A673 (cell line): ENCODE measurements at places on chromosomes 16 and 17.

GRCh38 chr17:13600475-13601321 lies 1.0 kb downstream of the HS3ST3A1 start:
- DNase-seq: no peak

DNA sequence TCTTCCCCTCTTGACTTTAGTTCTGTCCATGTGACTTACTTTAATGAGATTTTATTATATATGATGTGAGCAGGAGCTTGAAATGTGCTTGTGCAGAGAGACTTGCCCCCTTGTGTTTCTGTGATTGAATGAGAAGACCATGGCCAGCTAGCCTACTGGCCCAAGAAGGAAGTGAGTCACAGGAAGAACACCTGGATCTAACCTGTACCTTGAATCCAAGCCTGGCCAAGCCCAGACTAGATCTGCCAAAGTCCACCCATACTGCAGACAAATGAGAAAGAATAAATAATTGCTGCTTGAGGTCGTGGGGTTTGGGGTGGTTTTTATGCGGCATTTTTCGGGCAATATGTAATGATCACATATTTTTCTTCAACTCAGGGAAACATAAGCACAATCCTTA lies 9.6 kb downstream of the ABCA10 start:
- no peak for DNase-seq

DNA sequence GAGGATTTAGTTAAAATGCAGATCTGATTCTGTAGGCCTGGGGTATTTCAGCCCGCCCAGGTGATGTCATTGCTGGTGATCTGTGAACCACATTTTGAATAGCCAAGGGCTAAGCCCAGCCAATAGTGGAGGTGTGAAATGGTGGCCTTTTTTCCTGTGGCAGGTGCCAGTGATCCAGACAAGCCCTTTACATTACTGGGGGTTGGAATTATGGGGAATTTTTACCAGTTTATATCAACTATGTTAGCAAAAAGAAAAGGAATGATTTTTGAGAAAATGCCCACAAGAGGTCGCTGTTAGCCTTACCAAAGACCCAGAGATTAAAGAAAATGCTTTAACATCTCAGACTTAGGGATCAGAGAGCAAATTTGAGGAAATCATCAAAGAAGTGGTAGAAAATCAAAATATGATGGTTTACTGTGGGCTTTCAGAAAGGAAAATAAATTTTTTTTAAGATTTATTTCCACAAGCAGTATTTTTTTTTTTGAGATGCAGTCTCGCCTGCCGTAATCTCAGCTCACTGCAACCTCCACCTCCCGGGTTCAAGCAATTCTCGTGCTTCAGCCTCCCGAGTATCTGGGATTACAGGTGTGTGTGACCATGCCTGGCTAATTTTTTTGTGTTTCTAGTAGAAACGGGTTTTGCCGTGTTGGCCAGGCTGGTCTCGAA lies 3.9 kb downstream of the VPS35L start:
- DNase-seq: peak; percentile 69

DNA sequence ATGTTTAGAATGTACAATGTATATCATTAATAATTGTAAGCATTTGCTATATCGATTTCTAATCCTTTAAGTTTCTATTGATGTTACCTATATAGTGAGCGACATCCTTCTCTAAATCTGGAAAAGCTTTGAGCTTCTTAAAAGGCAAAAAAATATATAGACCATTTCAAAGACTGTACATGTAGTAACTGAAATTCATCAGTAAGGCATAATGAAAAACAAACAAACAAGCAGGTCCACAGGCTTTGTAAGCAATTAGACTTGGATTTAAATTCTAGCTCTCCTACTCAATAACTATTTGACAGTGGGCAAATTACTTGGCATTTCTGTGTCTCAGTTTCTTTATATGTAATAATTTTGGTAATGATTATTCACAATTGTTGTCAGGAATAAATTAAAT lies 51.7 kb upstream of the NACA2 start:
- DNase-seq: no peak

GRCh38 chr16:21157632-21158031 lies 842 bp upstream of the LDAF1 start:
- DNase-seq: no peak

- DNase-seq: no peak
Measured at GRCh38 chr16:62445909-62446308, 409.7 kb upstream of the CDH8 start.

GRCh38 chr17:14901376-14901775 lies 363.8 kb downstream of the PMP22 start:
- no peak for DNase-seq

- DNase-seq: no peak
Measured at GRCh38 chr17:33504571-33504970, 211.5 kb upstream of the ASIC2 start.

- DNase-seq: no peak
Measured at GRCh38 chr17:40498281-40499084, 2.9 kb downstream of the TNS4 start.

DNA sequence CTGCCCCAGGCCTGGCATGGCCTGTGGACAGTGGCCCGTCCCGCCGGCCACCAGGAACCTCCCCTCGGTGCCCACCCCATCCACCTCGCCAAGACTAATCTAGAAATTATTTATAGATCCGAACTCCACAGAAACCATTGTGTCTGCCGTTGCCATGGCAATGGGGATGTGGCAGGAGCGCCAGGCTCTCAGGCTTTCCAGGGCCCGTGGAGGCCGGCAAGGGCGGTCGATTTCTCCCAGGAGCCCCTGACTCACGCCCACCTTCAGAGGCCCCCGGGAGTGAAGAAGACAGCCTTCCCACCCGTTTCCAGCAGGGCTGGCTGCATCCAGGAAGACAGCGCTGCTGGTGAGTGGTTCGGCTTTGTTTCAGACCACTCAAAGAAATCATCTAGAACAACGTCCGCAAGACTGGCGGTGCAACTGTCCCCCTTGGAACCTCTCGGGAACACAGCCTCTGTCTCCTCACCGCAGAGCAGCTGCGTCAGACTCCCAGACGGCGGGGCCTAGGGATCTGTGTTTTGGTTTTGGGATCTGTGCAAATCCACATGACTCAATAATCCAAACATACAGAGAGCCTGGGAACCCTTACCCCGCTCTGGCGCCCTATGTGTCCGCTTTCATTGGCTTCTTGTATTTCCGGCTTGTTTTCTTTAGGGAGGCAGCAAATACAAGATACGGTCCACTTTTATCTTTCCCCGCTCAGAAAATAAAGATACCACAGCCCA lies 48.5 kb upstream of the ZCCHC14 start:
- DNase-seq: peak; percentile 54

GRCh38 chr16:58582971-58583765 lies 46.5 kb downstream of the CNOT1 start:
- peak; percentile 92 for DNase-seq

DNA sequence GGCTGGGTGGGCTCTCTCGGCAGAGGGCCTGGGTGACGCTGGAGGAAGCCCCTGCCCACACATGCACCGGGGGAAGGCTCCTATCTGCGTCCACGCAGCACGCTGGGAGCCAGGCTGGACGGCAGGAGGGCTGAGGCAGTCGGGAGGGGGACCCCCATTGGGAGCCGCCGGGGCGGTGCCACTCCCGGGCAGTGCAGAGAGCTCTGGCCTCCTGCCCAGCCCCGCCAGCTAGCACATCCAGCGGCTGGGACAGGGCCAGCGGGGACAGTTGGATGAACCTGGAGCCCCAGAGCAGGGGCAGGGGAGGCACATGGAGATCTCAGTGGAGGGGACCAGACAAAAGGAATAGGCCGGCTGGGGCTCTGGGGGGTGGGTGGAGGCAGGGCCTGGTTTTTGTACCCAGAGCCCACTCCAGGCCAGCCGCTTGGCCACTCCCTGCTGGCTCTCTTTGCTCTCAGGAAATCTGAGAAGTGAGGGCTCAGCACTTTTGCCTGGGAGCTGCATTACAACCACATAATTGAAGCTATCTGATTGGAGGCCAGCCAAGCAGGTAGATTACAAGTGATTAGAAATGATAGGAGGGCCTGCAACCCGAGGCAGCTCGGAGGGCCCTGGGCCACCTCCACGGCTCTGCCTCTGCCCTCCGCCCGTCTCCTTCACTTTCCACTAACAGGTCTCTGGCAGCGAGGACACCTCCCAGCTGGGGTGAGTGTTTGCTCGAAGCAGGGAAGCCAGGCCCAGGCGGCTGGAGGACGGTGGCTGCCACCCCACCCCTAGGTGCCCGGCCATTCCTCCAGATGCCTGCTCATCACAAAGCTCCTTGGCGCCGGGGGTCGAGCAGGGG lies 40.1 kb downstream of the ENGASE start:
- peak; percentile 25 for DNase-seq

DNA sequence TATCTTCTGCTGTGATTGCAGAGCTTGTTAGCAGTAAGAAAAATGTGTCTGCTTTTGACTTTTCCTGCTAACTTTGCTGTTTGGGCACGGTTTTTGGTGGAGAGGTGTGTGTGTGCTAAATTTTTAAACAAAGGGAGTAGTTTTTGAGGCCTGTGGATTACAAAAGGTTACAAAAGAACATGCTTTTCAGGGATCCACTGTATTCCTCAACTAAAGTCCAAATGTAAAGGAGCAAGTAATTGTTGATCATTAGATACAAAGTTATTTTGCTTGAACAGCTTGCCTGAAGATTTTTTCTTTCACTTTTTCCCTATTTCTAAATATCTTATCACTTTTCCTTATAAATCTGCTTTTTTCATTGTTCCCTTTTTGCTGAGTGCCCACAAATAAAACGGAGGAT lies 2.0 kb downstream of the KPNB1 start:
- no peak for DNase-seq

DNA sequence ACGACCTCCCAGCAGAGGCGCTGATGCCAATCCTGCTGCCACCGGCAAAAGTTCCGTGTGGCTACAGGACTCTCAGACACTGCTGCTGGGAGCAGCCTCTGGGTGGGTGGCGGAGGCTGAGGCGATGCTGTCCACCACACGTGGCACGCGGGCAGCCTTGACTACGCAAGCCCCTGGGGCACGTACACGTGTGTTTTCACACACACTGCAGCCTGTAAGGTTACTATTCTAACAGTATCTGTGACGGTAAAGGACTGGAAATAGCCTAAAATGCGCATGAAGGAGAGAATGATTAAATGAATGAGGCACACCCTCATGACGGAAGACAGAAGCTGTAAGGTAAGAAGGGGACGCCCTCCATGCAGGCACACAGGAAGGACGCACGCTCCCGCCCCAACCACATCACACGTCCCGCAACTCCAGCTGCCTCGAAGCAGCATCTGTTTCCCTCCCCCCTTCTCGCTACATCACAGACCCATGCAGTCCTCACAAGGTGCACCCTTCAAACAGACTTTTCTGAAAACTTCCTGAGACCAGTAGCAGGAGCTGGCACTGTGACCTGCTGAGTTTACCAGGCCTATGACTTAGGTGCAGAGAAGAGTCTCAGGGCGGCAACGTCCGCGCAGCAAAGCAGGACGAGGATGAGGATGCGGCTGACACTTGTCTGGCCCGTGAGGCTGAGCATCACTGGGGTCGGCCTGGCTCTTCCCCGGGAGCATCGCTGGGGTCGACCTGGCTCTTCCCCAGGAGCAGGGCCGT lies 28.7 kb upstream of the FASN start:
- no peak for DNase-seq

- no peak for DNase-seq
Measured at GRCh38 chr16:57409065-57409464, 4.5 kb downstream of the CCL17 start.

DNA sequence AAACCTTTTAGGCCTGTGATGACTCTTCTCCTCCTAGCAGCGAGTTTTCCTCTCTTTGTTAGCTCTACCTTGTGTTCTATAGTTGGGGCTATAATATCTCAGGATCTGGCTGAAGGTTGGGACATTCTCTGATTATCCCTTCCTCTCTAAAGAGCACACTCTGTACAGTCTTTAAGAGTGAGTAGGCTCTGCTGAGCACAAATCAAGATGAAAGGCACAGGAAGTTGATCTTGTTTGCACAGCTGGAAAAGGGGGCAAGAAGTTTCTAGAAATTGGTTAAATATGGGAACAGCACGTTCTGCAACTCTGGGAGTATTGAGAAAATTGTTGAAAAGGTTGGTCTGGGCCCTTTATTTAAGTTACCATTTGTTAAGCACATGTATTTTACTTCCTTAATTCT lies 240.9 kb downstream of the CDH11 start:
- no peak for DNase-seq

DNA sequence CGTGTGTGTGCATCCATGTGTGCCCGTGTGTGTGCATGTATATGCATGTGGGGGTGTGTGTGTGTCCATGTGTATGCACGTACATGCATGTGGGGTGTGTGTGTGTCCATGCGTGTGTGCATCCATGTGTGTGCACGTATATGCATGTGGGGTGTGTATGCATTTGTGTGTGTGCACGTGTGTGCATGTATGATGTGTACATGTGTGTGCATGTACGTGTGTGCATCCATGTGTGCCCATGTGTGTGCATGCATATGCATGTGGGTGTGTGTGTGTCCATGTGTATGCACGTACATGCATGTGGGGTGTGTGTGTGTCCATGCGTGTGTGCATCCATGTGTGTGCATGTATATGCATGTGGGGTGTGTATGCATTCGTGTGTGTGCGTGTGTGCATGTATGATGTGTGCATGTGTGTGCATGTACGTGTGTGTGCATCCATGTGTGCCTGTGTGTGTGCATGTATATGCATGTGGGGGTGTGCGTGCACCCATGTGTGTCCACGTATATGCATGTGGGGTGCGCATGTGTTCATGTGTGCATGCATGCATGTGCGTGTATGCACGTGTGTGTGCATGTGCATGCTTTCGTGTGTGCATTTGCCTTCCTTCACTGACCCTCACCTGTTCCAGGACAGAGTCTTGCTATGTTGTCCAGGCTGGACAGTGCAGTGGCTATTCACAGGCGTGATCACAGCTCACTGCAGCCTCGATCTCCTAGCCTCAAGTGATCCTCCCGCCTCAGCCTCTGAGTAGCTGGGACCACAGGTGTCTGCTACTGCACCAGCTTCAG lies 129.6 kb upstream of the TNRC6C start:
- DNase-seq: no peak

GRCh38 chr16:84277244-84277823 lies 17.3 kb upstream of the WFDC1 start:
- peak; percentile 68 for DNase-seq

DNA sequence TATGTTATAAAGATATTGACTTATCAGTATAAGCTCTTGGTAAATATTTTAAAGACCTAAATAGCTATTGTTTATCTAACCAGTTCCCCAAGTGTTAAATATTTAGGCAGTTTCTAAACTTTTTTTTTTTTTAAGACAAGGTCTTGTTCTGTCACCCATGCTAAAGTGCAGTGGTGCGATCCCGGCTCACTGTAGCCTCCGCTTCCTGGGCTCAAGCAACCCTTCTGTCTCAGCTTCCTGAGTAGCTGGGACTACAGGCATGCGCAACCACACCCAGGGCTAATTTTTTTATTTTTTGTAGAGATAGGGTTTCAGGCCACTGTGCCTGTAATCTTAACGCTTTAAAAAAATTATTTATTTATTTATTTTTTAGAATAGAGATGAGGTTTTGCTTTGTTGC lies 43.5 kb downstream of the SNX29 start:
- DNase-seq: no peak
